ENCODE measurements at places on chromosomes 2 and 18. TPM values are rescaled to one million over a fixed set of nuclear protein-coding genes. Genes with fewer than 3 reads are reported as not detected.

Gene PRKCE
- 4.0 TPM for polyA plus RNA-seq

Gene AGAP1
- polyA plus RNA-seq = 5.0 TPM

DNA sequence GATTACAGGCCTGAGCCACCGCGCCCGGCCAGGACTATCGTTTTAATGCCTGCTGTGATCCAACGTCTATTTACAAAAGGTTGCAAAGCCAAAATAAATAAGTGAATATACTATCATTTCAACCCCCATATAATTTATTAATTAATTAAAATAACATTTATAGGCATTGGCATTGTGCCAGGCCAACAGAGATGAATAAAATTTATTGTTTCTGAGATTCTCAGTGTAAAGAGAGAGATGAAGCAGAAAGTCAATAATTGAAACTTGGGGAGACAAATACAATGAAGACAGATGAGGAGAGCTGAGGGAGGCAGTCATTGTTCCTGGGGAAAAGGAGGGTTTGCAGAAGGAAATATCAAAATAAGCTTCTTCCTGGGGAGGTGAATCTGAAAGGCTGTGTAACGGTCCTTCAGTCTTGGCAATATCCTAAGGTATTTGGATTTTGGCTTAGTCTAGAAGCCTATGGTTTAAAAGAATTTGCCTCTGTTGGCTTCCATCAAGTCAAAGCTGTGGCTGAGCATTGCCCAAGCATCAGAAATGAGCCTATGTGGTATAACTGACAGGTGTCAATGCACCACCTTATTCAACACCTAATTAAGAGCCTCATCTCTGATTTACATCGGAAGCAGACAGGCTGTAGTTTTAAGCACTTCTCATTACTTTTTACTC is 31.5 kb downstream of the KCNE4 start:
- no peak for DNase-seq

- peak; percentile 7 for DNase-seq
Observed at GRCh38 chr2:95313296-95314131, 16.4 kb downstream of the KCNIP3 start.

GRCh38 chr18:54169431-54170403 is 54.8 kb downstream of the MBD2 start:
- no peak for DNase-seq

GRCh38 chr2:54881759-54882158 is 158.3 kb downstream of the EML6 start:
- DNase-seq = no peak

- no peak for DNase-seq
Observed at GRCh38 chr2:128134573-128134972, 43.6 kb downstream of the UGGT1 start.
